ENCODE measurements at places on chromosomes 16 and 17. TPM values are rescaled to one million over a fixed set of nuclear protein-coding genes. Genes with fewer than 3 reads are reported as not detected.

Gene PKMYT1
- not detected for total RNA-seq

GRCh38 chr17:77634710-77635109 is 323.8 kb upstream of the TNRC6C start:
- no peak for DNase-seq

DNA sequence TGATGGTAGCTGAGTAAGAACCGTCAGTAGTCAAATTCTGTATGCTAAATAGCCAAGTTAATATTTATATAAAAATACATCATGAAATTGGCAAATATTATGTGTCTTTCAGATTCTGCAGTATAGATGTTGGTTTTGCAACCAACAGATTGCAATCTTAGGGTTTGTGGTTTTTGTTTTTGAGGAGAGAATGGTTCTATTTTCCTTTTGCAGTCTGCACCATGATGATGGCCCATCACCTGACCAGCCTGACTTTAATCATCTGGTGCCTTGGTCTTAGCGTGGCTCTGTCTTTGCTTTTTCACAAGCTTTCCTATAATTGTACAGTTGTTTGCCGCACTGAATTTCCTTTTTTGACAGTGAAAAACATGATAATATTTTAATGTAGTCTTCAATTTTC is 50.7 kb downstream of the NUP93 start:
- DNase-seq = no peak

DNA sequence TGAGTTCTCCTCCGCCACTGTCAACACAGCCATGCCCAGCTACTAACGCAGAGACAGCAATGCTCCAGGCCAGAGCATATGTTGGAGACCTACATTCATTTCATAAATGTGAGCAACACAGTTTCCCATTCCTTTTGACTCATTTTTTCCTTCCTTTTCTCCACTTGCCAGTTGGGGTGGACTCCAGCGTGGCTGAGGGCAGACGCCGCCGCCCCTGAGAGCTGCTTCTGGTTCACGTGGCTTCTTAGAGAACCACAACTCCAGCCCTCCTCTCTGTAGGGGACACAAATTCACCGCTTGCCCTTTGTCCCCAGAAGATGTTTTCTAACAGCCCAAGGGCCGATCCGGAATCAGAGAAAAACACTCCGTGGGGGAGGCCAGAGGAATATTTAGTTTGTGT is 45.8 kb upstream of the ZCCHC14 start:
- DNase-seq = no peak

Gene PRDM7
- not detected for total RNA-seq
